ENCODE measurements at places on chromosomes 6 and 20.
A peak's percentile ranks its signal among the peaks of the same experiment; 100 is the strongest.

DNA sequence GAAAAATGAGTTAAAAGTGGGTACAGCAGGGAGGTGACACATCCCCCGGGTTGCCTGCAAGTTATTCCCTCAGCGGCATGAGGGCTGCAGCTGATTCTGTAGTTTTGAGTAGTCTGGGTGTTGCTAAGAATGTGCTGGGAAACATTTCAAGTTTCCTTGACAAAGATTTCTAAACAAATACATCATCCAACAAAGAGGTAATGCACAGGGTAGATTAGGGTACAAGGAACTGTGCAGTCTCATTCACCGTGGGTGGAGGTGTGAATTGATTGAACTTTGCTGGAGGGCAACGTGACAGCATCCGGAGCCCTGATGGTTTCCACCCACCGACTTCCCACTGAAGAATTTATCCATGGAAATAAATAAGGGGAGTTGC is 21.8 kb downstream of the CASS4 start:
- no peak for DNase-seq

- no peak for DNase-seq
Observed at GRCh38 chr6:90534337-90535025, 52.4 kb downstream of the MAP3K7 start.

- DNase-seq: no peak
Observed at GRCh38 chr6:119243657-119244056, 105.9 kb downstream of the MAN1A1 start.

- peak; percentile 18 for DNase-seq
Observed at GRCh38 chr20:49323622-49324238, 45.9 kb upstream of the ZNFX1 start.

GRCh38 chr6:14984519-14984853 is 261.4 kb upstream of the JARID2 start:
- no peak for DNase-seq

DNA sequence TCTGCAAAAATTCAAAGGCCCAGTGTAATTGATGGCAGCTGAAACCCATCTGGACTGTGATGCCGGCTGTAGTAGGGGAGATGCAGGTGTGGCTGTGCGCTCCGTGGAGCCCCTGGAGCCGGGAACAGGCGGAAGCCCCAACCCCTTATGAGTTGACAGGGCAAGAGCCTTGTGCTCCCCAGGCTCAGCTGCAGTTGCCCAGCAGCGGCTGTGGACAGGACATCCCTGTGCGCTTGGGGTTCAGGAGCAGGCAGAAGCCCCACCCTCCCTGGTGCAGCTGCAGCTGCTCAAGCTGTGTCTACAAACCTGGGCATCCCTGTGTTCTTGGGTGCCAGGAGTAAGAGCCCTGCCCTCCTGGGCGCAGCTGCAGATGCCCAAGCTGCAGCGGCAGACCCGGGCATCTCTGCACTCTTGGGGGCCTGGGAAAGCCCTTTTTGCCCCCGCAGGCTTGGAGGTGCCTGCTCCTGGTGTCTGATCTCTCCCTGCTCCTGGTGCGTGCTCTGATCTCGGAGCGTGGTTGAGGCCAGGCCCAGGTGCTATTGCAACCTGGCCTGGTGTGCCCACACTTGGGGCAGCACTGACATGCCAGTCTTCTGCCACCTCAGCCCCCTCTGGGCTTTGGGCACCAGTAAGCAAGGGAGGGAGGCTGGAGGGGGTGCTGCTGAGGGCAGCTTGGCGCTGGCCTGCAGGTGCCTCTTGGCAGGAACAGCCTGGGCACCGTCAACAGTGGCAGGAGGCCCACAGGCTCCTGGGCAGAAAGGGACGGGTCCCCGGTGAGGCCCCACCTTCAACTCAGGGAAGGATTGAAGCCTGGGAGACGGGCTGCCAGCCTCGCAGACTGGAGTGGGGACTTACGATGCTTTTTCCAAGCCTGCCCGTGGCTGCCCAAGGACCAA is 30.3 kb downstream of the OR2J2 start:
- DNase-seq: no peak

- no peak for DNase-seq
Observed at GRCh38 chr6:163195721-163196691, 218.5 kb upstream of the QKI start.

DNA sequence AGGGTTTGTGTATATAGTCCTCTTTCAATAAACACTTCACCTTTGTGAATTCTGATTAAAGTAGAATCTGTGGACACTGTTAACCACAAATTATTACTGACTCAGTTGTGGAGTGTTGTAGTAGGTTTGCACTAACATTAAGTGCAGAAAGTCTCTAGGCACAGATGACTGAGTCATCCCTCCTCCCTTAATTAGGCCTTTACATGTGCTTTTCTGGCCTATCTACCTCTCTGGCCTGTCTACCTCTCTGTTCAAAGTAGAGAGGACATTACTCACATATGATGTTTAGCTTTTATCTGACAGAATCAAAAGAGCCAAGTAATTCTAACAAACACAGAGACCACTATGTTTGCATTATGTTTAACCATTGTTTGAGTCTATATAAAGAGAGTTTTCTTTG is 783.0 kb downstream of the TENT5A start:
- no peak for DNase-seq

DNA sequence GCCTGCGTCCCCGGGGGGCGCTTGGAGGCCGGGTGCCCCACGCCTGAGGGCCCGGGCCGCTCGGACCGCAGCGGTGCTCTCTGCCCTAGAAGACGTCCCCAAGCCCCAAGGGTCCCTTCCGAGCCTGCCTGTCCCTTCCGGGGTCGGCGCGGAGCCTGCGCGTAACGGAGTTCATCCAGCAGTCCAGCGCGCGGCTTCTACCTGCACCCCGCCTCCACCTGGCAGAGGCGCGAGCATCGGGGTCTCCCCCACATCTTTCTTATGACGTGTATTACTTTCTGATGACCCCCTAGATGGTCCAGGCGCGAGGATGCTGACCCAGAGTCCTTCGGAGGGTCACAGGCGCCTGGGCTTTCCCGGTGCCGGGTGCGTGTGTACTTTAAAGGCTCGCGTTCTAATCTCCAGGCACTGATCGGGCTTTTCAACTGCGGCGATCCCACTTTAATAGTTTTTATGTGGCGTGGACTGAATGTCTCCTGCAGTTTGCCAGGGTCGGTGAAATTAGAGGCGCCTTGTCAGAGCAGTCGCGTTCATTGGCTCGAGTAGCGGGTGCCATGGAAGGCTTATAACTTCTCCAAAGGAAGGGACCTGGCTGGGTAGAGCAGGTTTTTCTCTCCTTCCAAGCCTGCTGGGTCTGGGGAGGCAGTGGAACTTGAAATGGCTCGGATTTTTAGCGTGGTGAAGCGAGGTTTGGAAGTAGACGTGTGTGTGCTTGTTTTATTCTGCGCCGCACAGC is 912 bp downstream of the EYA4 start:
- DNase-seq: no peak
